ENCODE measurements at places on chromosomes 2 and 18.

GRCh38 chr18:48170651-48171050, 238.5 kb downstream of the ZBTB7C start:
- no peak for DNase-seq

- no peak for DNase-seq
Observed at GRCh38 chr18:10006311-10006893, 92.6 kb downstream of the VAPA start.

GRCh38 chr2:214995409-214995808, 143.0 kb downstream of the ABCA12 start:
- no peak for DNase-seq

- DNase-seq = no peak
Observed at GRCh38 chr2:42128721-42129486, 40.2 kb upstream of the EML4 start.
